GM12892 (cell line): ENCODE measurements at places on chromosomes 6 and 20.

DNA sequence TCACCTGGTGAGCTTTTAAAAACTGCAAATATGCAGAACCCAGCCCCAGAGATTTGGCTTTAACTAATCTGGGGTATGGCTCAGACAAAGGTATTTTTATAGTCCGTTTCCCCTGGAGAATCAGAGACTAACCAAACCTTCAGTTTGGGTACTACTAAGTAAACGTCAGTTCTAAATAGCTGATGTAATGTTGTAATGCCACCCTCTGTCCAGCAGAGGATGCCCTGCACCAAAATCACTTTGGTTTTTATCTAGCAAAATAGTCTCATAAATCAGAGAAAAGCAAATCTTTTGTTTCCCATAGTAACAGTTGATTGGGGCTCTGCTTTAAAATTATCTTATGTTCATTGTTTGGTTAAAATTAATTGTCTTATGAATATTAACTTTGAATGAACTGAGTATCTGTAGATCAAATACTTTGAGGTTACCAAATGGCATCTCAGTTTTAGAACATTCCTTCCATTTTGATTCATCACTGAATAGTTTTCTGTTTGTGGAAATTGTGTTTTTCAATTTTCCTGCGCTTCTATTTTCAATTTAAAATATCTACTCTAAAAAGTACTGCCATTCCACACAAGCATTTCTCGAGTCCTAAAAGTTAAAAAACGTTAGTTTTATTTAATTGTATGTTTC lies 278.3 kb upstream of the PLCB4 start:
- DNase-seq, result no peak

DNA sequence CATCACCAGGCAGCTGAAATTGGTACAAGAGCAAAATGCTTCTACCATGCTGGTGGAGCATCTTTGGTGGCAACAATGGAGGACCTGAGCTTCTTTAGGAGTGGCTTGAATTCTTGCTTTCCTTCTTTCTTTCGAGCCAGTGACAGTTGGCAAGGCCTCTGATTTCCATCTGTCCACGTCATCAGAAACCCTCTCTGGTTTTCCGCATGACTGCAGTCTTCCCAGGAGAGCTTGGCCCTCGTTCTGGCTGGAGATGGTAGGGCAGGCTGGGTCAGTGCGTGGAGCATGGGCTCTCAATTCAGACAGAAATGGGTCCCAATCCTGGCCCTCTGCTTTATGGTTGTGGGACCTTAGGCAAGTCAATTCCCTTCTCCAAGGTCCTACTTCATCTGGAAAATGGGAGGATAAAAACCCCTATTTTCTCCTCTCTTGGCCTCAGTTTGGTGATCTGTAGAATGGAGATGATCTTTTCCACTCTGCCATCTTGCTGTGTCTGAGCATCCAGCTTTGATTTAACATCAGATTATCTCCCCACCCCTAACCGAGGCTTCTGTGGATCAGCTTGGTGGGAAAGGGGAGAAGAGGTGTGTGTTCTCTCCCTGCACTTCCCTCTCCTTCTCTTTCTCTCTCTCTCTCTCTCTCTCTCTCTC lies 3.6 kb upstream of the BPIFB1 start:
- no peak for DNase-seq

DNA sequence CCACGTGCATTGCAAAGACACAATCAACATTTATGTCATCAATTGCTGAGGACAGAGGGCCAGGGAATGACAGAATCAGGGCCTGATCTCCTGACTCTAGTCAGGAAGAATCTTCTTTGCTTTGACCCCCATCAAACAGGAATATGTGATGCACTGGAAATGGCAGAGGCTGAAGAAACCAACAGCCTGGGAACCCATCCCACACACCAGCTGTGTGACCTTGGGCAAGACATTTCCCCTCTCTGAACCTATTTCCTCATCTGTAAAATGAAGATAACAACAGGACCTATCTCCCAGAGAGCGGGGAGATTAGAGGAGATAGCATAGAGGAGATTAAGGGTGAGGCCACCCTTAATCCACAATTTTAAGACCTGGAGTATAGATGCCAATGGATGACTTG lies 1.5 kb downstream of the HNF4A start:
- DNase-seq, result no peak

- no peak for DNase-seq
Observed at GRCh38 chr6:69622924-69623323, 173.9 kb downstream of the LMBRD1 start.

DNA sequence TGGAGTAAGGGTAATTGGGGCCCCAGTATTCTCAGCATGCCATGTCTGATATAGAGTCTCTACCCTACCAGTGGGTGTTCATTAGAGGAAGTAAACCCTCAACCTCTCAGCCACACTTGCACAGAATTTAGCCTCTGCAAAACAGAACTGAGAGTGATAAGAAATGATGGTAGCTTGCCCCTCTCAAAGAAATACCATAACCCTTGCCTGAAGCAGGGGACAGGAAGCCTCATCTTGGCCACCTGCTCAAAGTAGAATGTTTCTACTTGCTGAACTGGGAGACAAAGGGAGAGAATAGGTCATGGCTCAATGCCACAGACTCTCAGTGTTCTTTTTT lies 33.7 kb downstream of the SPTLC3 start:
- no peak for DNase-seq

DNA sequence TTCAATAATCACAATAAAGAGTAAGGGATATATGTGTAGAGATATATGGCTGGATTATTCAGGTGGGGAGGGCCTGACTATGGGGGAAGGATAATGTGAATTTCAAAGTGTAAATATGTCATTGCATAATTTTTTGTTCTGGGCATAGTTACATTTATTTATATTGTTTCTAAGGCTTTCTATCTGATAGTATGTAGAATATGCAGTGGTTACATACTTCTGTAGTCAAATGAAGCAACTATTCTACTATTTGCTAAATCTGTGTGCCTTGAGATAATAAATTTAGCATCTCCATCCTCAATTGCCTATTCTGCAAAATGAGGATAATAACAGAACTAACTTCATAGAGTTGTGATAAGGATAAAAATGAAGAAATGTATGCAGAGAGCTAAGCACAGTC lies 359.2 kb downstream of the CDKAL1 start:
- no peak for DNase-seq

- DNase-seq, result no peak
Observed at GRCh38 chr20:9597547-9597946, 83.2 kb downstream of the LAMP5 start.

GRCh38 chr20:40955326-40955725 lies 73.3 kb upstream of the TOP1 start:
- DNase-seq, result no peak

- DNase-seq, result no peak
Observed at GRCh38 chr6:117602899-117603588, 733 bp upstream of the GOPC start.

- no peak for DNase-seq
Observed at GRCh38 chr6:163962627-163963117, 548.2 kb downstream of the QKI start.

DNA sequence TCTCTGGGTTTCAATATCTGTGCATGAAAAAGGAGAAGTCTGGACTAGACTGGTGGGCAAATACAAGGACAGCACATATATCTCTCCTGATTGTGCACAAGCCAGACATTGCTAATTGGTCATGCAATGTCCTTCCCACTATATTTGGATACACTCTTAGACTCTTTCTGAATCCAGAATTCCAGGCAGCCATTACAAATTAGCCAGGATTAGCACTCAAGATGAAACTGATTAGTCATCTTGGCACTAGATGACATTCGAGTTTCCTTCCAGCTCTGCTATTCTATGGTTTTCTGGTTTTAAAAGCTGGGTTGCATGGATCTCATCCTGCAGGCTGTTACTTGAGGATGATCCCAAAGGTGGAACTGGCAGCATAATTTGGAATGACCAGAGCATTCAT lies 73.2 kb downstream of the SCP2D1 start:
- no peak for DNase-seq

- no peak for DNase-seq
Observed at GRCh38 chr20:46959081-46959692, 64.5 kb downstream of the EYA2 start.

- no peak for DNase-seq
Observed at GRCh38 chr6:168145747-168146596, 67.0 kb upstream of the FRMD1 start.

DNA sequence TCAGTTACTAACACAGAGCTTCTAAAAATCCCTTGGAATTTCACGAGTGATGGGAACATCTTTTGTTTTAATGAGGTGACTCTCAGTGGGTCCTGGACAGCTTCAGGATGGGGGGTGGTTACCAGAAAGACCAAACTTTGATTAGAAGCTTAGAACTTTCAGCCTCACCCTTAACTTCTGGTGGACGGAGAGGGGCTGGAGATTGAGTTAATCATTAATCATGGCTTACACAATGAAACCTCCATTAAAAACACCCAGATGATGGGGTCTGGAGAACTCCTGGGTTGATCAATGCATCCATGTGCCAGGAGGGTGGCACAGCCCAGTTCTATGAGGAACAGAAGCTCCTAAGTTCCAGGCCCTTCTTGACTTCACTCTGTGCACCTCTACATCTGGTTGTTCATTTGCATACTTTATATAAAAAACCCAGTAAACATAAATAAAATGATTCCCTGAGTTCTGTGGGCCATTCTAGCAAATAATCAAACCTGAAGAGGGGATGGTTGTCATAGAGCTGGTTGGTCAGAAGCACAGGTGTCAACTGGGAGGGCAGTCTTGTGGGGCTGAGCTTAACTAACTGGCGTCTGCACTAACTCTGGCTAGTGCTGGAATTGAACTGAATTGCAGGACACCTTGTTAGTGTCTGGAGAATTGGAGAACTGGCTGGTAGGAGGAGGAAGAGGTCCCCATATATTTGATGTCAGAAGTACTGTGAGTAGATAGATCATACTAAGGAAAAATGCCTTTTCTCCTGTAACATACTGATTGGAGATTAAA lies 10.3 kb downstream of the RMND1 start:
- no peak for DNase-seq

GRCh38 chr6:104431096-104431495 lies 428.6 kb downstream of the HACE1 start:
- DNase-seq, result no peak

DNA sequence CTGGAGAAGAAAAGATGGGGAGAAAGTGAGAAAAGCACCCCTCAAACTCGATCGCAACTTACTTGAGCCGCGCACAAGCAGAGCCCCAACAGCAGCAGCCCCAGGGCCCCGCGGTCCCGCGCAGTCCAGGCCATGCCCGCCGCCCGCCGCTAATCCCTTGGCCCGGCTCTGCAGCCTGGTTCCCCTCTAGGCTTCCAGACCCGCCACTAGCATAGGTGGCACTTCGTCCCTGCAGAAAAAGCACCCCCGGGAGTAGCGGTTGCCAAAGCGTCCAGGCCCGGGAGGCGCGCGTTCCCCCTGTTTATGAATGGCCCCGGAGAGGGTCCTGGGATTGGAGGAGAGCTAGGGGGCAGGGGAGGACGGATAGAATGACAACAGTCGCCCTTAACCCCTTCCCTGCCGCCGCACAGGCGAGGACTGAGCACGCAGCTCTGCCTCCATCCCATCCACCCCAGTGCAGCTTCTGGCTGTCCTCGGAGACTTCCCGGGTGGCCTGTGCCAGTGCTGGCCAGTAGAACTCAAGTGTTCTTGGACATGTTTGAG lies 19.9 kb downstream of the COL9A1 start:
- no peak for DNase-seq

- peak; percentile 80 for DNase-seq
Observed at GRCh38 chr6:39166189-39166911, 51.4 kb upstream of the SAYSD1 start.

DNA sequence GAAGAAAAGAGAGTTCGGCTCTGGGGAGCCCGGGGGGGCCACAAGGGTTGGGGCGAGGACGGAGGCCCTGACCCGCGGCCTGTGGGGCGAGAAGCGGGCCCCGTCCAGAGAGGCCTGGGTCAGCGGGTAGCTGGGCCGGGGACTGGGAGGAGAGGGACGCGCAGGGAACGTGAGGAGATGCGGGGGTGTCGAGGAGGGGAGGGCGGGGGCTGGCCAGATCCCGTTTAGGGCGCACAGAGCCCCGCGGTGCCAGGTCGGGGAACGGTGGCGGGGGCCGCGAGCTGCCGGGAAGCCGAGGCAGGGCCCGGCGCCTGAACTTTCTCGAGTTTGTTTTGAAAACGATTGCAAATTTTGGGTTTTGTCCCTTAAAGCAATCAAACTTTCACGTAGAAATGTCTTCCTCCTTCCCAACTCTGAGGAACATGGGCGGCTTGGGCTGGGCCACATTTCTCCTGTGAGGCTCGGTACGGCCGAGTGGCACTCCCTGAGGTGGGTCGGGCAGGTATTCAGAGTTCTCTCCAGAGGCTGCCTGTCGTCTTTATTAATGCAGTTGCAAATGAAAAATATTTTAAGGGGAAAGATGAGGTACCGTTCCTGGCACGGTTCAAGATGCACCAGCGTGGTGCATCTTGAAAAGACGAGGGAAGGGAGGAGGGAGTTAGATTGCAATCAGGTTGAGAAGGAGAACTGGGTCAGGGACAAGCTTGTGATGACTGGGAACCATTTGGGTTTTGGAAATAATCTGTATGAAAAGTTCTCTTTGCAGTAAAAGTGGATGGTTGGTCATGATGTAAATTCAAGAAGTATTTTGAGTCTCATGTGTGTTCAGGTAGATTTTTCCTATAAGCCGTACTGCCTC lies 972 bp downstream of the RNF8 start:
- DNase-seq, result peak; percentile 49

DNA sequence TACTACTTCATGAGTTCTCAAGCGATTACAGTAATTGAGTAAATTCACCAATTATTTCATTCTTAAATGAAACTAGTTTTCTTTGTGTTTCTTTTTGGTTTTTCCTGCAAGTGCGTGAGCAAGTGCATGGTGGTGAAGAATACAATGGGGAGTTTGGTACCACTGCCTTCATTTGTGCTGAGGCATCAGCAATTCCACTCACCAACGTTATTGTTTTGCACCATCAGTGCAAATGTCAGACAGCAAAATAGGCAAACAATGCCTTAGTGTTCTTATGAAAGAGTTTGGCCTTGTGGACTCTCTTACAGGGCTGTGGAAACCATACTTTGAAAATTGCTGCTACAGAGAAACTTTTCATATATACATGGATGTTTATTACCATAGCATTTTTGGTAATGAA lies 8.2 kb downstream of the CDH26 start:
- DNase-seq, result no peak

DNA sequence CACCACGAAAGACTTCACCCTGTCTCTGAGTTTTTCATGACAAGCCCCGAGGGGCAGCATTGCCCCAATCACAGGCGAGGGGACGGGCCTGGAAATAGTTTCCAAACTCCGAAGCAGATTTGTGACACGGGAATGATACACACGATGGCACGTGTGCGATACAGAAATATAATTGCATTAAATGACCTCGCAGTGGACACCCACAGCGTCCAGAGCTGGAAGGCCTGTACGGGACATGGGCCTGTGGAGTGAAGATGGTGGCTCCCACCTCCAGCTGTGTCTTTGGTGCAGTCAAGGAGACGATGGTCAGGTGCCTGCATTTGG lies 43.0 kb downstream of the PMEPA1 start:
- no peak for DNase-seq

- DNase-seq, result no peak
Observed at GRCh38 chr6:150596439-150596838, 3.2 kb upstream of the PLEKHG1 start.

DNA sequence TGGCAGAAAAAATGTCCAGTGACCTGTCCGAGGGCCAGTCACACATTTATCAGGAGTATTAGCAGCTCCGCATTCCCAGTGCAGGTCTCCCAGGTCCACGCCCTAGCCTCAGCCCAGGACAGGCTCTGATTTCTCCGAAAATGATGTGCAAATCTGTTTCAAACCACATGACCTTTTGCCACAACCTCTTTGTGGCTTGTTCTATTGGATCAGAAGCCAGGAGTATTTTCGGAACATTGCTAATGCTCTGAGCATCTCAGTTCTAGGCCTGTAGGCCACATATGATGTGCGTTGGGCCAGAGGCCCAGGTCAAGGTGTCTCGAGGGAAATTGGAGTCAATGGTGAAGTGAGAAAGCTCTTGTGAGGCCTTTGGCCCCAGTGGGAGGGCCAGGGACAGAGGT lies 40.4 kb downstream of the SNX5 start:
- DNase-seq, result no peak

GRCh38 chr6:87293526-87293925 lies 28.9 kb upstream of the SMIM8 start:
- DNase-seq, result no peak
